ENCODE measurements at places on chromosomes 6 and 20. TPM values are rescaled to one million over a fixed set of nuclear protein-coding genes. Genes with fewer than 3 reads are reported as not detected.

DNA sequence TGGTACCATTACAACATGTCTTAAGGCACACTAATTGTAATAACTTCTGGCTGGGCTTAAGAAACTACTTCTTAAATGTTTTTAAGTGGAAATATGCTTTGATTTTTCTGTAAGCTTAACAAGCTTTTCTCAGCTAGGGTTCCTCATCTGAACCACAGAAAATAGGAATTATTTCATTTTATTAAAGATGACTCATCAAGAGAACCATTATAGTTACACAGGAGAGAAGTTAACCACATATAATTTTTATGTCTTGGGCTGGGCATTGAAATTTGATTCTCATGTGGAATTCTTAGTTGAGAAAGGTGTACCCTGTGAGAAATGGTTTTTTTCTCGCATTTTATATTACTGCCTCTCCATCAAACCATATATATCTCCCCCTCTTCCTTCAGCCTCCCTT lies 75.1 kb downstream of the QKI start:
- H3K27ac ChIP-seq: no peak overlapping the region
- H3K4me3 ChIP-seq: no peak overlapping the region
- DNase-seq: no peak
- peaks cover 5% of the 10 kb centered on the region for H3K4me1 ChIP-seq
- H3K27me3 ChIP-seq: no peaks in the 10 kb centered on the region
- peaks cover 7% of the 10 kb centered on the region for H3K36me3 ChIP-seq

GRCh38 chr20:49326026-49326425 lies 48.2 kb upstream of the ZNFX1 start:
- H3K27me3 ChIP-seq: peaks cover 40% of the 10 kb centered on the region
- no peak overlapping the region for H3K27ac ChIP-seq

- no peak overlapping the region for H3K27ac ChIP-seq
- H3K4me3 ChIP-seq: no peak overlapping the region
- no peak for DNase-seq
- H3K27me3 ChIP-seq: no peaks in the 10 kb centered on the region
These were observed 8.9 kb downstream of the ABRACL start for GRCh38 chr6:139037490-139037889.

DNA sequence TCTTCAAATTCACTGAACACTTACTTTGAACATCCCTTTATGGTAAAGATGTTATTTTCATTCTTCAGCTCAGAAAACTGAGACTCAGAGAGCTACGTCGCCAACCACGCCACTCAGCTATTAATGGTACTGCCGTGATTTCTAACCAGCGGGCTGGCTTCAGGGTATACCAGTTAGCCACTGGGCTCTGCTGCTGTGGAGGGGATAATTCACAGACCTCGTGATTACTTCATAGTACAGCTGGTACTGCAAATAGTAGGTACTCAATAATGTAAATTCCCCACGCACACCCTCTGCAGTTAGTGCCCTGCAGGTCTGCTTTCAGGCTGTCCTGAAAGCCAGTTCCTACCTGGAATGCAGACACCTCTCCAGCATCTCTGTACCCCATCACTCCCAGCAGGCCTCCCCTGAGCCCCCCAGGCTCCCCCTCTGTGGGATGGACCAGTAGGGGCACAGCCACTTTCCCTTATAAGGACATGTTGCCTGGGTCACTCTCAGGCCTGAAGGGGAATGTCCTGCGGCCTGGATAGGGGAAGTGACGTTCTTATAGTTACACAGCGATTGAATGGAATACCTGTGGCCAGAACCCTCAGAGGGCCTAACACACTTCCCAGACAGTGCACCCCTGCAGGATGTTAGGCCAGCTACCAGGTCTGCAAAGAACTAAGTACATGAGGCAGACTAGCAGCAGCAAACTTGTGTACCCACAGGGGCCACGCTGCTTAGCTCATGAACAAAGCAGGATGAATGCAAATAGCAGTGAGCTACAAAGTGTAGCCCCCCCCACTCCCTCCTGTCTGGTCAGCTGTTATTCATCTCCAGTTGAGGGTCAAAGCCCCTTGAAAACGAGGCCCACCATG lies 1.3 kb upstream of the OCSTAMP start:
- H3K4me3 ChIP-seq: no peak overlapping the region
- peaks cover 58% of the 10 kb centered on the region for H3K4me1 ChIP-seq
- H3K27me3 ChIP-seq: no peaks in the 10 kb centered on the region
- H3K36me3 ChIP-seq: peaks cover 6% of the 10 kb centered on the region
- peak overlapping the region; percentile 88 for H3K27ac ChIP-seq
- no peak for DNase-seq

GRCh38 chr6:53634184-53634631 lies 31.3 kb downstream of the KLHL31 start:
- peaks cover 9% of the 10 kb centered on the region for H3K4me1 ChIP-seq
- no peaks in the 10 kb centered on the region for H3K36me3 ChIP-seq
- H3K27ac ChIP-seq: no peak overlapping the region
- no peak overlapping the region for H3K4me3 ChIP-seq

GRCh38 chr6:149414821-149415220 lies 14.8 kb downstream of the SUMO4 start:
- H3K4me3 ChIP-seq: no peak overlapping the region
- peaks cover 15% of the 10 kb centered on the region for H3K4me1 ChIP-seq
- H3K36me3 ChIP-seq: peaks cover 46% of the 10 kb centered on the region
- H3K27me3 ChIP-seq: no peaks in the 10 kb centered on the region
- no peak for DNase-seq
- H3K27ac ChIP-seq: peak overlapping the region; percentile 23

GRCh38 chr6:3232017-3232945 lies 4.8 kb upstream of the TUBB2B start:
- H3K27me3 ChIP-seq: peaks cover 87% of the 10 kb centered on the region
- peaks cover 2% of the 10 kb centered on the region for H3K36me3 ChIP-seq
- H3K27ac ChIP-seq: no peak overlapping the region

DNA sequence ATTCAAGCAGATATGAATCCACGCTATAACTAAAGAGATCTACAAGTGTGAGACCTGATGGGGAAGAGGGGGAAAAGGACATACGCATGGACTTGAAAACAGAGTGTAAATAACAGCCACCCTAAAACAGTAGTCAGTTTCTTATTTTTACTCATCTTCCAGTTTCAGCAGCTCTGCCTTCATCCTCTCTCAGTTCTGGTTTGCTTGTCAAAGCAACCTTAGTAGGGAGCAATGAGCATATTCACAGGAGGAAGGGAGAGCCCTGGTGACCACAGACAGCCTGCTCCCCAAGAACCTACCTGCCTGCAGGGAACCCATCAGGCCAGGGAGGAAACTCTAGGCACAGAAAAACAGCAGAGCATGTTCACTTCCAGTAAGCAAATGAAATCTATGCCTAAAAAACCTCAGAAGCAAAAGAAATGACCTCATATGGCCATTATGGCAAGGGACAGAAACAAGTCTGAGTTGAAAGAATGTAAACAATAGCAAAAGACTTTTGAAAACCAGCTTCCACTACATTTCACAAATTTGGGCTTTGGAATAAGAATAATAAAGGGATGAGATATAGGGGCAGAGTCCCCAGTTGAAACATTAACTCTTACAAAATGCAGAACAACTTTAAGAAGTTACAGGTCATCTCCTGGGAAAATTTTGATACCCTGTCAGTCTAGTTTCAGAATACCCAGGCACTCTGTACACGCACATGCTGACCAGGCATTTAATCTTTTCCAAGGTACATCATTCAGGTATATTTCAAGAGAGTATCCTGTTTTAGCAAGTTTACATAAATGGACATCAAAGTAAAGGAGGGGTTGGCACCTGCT lies 120.8 kb upstream of the BCLAF1 start:
- no peak for DNase-seq
- H3K4me3 ChIP-seq: no peak overlapping the region
- H3K36me3 ChIP-seq: no peaks in the 10 kb centered on the region
- peaks cover 8% of the 10 kb centered on the region for H3K4me1 ChIP-seq

- DNase-seq: no peak
- no peaks in the 10 kb centered on the region for H3K4me1 ChIP-seq
- H3K27me3 ChIP-seq: peaks cover 12% of the 10 kb centered on the region
- H3K36me3 ChIP-seq: no peaks in the 10 kb centered on the region
- H3K27ac ChIP-seq: no peak overlapping the region
- no peak overlapping the region for H3K4me3 ChIP-seq
These were observed 141.6 kb downstream of the DHX35 start for GRCh38 chr20:39103732-39104131.

DNA sequence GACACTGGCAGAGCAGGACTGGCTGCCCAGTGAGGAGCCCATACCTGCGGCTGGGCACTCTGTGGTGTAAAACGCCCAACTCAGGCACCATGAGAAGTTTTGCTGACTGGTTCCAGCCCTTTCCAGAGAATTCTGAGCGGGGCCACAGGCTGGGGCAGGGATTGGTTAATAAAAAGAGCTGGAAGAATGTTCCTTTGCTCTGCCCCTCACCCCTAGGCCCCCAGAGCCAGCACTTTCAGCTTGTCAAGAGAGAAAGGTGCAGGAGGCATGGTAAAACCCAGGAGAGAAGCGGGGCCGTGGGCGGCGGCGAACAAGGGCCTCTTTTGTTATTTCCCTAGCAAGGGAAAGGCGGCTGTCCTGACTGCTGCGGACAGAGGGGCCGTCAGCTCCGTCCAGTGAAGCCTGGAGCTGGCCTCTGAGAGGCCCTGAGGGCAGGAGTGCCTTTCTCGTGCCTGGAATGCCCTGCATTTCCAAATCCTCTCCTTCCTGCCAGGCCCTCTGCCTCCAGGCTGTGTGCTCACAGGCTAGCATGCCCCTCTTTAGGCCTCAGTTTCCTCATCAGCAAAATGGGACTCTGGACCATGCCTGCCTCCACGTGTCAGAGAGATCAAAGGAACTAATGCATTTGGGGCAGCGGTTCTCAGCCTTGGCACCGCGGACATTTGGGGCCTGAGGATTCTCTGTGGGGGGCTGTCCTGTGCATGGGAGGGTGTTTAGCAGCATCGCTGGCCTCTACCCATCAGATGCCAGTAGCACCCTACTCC lies 12.9 kb downstream of the SLC13A3 start:
- no peaks in the 10 kb centered on the region for H3K36me3 ChIP-seq
- H3K27ac ChIP-seq: no peak overlapping the region
- peaks cover 3% of the 10 kb centered on the region for H3K4me1 ChIP-seq

DNA sequence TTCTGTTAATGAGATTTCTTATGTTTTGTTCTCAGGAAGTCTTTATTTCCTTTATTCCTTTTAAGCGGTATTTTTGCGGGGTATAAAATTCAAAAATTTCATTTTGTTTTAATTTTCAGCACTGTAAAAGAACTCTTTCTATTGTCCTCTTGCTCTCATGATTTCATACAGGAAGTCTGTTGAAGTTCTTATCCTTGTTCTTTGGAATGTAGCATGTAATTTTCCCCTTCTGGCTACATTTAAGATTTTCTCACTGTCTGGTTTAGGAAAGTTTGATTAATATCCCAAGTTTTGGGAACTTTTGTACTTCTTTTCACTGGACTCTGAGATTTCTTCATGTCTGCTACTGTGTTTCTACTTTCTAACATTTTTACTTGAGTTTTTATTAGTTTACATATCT lies 581.4 kb upstream of the GJE1 start:
- peaks cover 17% of the 10 kb centered on the region for H3K36me3 ChIP-seq
- no peaks in the 10 kb centered on the region for H3K27me3 ChIP-seq
- H3K4me1 ChIP-seq: peaks cover 2% of the 10 kb centered on the region
- no peak overlapping the region for H3K27ac ChIP-seq
- H3K4me3 ChIP-seq: no peak overlapping the region

DNA sequence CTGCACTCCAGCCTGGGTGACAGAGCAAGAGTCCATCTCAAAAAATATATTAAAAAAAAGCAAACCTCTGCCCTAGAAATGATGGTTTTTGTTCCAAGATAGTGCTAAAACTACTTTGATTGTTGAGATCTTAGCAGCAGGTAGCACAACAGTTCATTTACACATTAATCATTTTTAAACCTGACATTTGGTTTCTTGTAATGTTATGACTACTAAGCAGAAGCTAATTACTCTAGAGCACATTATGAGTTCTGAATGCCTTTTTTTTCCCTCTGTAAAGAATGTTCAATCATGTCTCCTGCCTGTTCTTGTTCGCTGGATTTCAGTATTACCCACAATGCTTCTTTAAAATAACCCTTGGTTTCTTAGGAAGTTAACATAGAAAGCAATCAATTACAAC lies 24.7 kb upstream of the PHF3 start:
- no peak overlapping the region for H3K4me3 ChIP-seq
- no peaks in the 10 kb centered on the region for H3K36me3 ChIP-seq
- no peak overlapping the region for H3K27ac ChIP-seq
- peaks cover 10% of the 10 kb centered on the region for H3K27me3 ChIP-seq
- no peak for DNase-seq

DNA sequence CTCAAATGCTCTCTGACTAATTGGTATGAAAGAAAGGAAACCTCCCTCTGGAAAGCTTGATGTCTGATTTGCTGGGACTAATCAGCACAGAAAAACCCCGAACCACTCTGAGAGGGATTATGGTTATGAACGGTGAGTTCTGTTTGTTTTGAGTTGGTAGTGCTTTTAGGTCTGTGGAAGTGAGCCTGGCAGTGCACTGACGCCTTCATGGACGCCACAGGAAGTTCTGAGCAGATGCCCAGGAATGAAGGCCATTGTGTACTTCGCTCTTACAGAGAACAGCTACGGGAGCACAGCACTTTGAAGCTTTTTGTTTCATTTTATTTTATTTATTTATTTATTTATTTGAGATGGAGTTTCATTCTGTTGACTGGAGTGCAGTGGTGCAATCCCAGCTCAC lies 754.1 kb downstream of the QKI start:
- no peaks in the 10 kb centered on the region for H3K4me1 ChIP-seq
- no peak overlapping the region for H3K27ac ChIP-seq
- no peak overlapping the region for H3K4me3 ChIP-seq
- H3K27me3 ChIP-seq: no peaks in the 10 kb centered on the region
- H3K36me3 ChIP-seq: no peaks in the 10 kb centered on the region
- DNase-seq: no peak

GRCh38 chr6:56713254-56713672 lies 70.6 kb upstream of the DST start:
- no peak overlapping the region for H3K27ac ChIP-seq
- H3K27me3 ChIP-seq: peaks cover 13% of the 10 kb centered on the region
- H3K36me3 ChIP-seq: no peaks in the 10 kb centered on the region
- no peak for DNase-seq

DNA sequence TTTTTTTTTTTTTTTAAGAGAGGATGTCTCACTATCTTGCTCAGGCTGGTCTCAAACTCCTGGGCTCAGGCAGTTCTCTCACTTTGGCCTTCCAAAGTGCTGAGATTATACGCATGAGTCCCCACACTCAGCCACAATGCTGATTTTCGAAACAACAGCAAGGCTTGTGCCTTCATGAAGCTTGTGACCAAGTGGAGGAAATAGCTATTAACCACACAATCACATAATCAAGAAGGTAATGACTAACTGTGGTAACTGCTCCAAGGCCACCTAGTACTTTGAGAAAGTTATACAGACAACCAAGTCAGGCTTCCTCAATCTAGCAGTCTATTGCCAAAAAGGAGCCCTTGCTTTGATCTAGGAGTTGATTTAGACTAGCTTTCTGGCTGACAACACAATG lies 46.3 kb downstream of the SOD2 start:
- peaks cover 6% of the 10 kb centered on the region for H3K4me1 ChIP-seq
- no peak for DNase-seq
- H3K36me3 ChIP-seq: no peaks in the 10 kb centered on the region
- H3K4me3 ChIP-seq: no peak overlapping the region
- H3K27ac ChIP-seq: no peak overlapping the region

RARS2 gene
- total RNA-seq: 22.1 TPM

MCHR2 gene
- not detected for total RNA-seq
